ENCODE measurements at places on chromosomes 3 and 15.

GRCh38 chr3:122577409-122578031 is at the start of gene PARP15:
Gene PARP15 (plus strand): TSS chr3:122577650. CDS start chr3:122577668, 18 bp downstream.
- DNase-seq = no peak

GRCh38 chr15:39786447-39787056 is 3.9 kb upstream of the FSIP1 start:
- peak; percentile 65 for DNase-seq

- DNase-seq = no peak
These were observed 172.9 kb downstream of the EDEM1 start for GRCh38 chr3:5360453-5360852.

- DNase-seq = no peak
These were observed 36.4 kb downstream of the CFAP100 start for GRCh38 chr3:126431103-126431534.

GRCh38 chr3:161274691-161275298 is 53.7 kb downstream of the NMD3 start:
- DNase-seq = peak; percentile 66

DNA sequence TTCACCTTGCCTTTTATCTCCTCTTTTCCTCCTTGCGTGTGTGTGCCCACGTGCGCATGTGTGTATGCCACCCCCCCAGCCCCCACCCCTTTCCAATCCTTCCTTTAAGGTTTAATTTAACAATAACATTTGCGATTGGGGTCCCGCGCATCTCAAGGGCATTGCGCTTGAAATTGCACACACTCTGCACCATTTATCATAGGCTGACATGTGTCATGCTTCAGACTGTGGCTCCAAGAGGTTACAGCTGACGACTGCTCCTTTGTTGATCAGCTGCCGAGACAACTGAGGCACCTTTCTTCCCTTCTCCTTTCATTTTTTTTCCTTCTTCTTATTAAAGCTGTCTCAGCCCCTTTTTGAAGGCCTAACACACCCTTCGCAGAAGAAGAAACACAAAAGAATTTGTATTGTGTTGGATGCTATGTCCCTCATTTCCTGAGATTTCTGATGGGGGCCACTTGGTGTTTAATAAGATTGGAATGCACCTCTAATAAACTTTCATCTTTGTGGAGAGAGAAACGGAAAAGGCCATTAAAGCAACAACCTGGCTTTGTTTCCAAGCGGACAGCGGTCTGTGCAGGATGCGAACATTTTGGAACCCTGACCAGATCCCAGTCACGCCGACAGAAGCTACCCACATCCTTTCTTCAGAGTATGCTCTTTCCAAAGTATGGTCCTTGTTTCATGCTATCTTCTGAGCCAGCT is 470.1 kb downstream of the MCTP2 start:
- DNase-seq = no peak

- DNase-seq = no peak
These were observed 19.8 kb downstream of the ST8SIA2 start for GRCh38 chr15:92413510-92413909.

DNA sequence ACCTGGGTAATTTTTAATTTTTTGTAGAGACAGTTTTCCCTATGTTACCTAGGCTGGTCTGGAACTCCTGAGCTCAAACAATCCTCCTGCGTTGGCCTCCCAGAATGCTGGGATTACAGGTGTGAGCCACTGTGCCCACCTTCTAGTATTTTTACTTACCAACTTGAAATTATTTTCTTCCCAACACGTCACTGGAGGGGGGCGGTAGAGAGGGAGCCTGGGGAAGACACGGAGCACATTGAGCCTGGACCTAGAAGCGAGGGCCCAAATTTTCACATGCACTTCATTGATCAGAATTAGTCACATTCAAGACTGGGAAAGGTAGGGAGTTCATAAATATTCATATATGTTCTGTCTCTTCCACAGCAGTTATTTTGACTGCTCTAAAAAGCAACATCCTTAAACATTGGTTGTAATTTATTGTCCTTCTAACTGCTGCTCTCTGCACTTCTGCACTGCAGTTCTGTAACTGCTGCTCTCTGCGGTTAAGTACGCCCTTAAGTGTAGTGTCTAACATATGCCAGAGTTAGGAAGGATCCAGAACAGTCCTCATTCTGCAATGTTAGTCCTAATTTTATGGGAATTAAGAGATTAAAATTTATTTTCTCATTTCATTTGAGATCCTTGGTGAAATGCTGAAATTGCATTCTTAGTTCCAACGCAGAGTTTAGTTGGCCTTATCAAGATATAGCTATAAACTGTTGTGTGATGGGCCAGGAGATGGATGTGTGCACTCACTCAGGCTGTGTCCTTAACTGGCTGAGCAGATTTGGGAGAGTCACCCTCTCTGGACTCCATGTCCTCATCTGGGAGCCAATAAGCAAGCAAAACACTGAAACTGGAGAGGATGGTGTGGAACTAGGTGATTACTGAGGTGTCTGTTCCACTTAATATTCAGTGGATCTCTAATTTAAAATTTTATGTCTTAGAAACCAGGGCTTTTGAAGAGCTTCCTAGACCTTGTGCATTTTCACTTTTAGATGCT is 98.2 kb downstream of the STRIT1 start:
- no peak for DNase-seq

GRCh38 chr3:66567077-66567476 is 66.3 kb upstream of the LRIG1 start:
- no peak for DNase-seq

DNA sequence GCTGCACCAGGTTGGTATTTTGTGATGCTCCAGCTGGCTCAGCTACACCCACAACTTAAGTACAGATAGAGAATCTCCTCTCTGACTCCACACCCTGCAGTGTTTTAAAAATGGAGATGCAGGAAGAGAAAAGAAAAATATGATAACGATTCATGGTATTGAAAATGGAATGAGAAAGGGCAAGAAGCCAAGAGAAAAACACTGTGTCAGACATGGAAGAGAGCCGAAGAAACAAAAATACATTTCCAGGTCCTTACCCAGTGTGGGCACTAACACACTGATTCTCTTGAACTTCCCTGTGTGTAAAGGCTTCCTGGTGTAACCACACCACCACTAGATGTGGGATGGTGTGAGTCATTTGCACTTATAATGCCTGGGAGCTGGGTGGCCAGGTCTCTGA is 93.1 kb downstream of the GMPS start:
- DNase-seq = no peak

- DNase-seq = peak; percentile 58
These were observed 9.3 kb downstream of the VEPH1 start for GRCh38 chr3:157493627-157494550.

DNA sequence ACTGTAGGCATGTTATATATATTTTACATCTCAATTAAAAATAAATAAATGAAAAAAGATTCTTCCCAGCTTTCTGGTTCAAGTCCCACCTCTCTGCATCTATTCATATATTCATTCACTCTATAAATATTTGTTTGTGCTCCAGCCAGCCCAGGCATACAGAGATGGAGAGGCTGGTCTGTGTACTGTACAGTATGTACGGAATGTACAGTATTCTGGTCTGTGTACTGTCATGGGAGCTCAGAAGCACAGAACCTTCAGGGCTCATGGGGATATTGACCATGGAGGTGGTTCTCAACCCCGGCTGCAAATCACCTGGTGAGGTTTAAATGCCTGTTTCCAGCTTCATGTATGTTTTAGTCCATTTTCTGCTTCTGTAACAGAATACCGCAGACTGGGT is 13.8 kb downstream of the CORO2B start:
- DNase-seq = no peak

DNA sequence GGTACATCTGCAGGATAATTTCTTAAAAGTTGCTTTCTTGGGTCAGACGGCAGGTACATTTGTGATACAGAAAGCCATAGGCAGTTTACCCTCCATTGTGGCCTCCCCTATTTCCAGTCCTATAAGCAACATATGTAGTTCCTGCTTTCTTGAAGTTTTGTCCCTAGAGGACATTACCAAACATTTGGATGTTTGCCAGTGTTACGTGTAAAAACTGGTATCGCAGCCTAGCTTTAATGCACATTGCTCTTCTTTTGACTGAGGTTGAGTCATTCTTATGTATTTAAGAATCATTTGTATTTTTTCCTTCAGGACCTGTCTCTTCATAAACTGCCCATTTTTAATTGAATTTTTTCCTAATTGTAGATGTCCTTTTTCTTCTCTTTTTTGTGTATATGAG is 114.3 kb downstream of the DIPK2A start:
- DNase-seq = peak; percentile 95

GRCh38 chr3:159761848-159762635 is 226.6 kb upstream of the IL12A start:
- DNase-seq = peak; percentile 38

GRCh38 chr3:44342176-44342790 is 3.7 kb downstream of the TCAIM start:
- DNase-seq = no peak

DNA sequence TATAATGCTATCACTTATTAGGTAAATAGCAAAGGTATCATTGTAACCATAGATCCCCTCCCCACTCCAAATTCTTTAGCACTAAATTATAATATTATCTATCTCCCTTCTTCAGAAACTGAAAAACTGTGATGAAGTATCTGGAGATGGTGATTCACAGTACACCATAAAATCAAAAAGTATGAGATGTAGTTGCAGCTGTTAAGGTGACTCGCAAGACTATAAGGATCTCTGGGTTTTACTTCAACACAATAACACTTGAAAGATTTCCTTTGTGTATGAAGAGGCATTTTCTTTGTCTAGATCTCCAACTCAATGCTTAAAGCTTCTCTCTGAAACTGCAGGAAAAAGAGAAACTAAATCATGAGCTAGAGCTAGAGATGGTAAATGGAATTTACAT is 46.9 kb downstream of the IFT57 start:
- DNase-seq = peak; percentile 16

DNA sequence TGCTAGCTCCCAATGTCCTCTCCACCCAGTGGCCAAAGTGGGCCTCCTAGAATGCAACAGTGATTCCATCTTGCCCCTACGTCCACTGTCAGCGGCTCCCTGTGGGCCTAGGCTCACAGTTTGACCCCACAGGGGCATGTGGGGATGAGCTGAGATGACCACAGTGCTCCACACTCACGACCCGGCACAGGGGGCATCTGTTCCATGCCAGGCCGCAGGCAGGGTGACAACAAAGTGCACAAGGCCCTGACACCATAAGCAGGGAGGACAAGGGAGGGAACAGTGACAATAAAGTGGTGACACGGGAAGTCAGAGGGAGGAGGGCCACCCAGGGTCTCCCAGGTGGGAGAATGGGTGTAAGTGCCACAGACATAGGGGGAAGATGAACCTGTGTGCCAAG is 5.1 kb upstream of the PLXNA1 start:
- DNase-seq = no peak

DNA sequence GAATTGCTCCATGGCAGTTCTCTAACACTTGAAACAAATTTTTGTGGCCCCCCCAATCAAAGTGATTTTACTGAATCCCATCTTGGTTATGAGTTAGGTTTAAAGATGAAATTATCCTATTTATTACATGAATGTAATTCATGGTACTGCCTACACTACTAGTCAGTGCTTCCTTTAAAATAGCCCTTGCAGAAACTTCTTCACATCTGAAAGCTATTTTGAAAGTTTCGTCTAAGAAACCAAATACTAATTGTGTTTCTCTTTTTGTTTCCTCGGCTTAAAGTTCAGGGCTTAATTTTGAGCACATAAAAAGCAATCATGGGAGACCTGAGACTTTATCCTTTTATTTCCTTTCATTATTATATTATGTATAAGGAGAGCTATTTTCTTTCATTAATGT is 72.1 kb downstream of the PLOD2 start:
- no peak for DNase-seq

- DNase-seq = no peak
These were observed 120.3 kb downstream of the AKAP13 start for GRCh38 chr15:85500729-85501128.

DNA sequence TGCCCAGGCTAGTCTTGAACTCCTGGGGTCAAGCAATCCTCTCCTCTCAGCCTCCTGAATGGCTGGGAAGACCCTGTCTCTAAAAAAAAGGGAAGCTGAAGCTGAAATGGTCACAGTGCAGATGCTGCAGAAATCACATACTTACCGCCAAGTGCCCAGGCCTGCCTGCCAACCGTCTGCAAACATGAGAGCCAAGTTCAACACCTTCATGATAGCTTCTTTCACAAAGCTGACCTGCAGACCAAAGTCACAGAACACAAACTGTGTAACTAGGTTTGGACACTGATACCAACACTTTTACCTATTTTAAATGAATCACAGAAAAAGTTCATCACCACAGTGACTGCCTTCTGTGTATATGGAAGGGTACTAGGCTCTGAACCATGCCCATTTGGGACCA is 22.8 kb upstream of the CYFIP1 start:
- no peak for DNase-seq

- DNase-seq = no peak
These were observed 17.5 kb upstream of the ALPK3 start for GRCh38 chr15:84799511-84800187.

DNA sequence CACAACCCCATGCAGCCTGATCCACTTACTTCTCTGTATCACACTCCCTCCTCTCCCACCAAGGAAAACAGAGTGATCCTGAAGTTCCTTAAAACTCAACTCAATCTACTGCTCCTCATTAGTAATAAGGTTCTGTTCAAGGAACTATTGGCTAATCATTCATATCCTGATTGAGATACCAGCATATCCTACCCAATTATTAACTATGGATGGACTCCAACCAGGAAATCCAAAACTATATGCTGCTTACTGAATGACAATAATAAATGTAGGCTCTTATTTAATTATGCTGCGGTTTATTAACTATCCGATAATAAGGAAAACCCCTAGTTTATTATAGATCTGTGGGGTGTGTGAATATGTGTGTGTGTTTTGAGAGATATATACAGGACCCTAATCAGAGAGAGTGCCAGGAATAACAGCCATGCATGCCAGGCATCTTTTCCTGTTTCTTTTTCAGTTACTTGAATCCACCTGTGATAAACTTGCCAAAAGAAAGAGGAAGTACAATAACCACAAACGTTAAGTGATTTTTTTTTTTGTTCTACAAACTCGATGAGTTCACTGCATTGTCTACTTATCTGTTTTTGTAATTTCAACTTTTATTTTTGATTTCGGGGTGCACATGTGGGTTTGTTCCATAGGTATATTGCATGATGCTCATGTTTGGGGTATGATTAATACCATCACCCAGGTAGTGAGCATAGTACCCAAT is 1031.7 kb upstream of the CFAP20DC start:
- DNase-seq = no peak

DNA sequence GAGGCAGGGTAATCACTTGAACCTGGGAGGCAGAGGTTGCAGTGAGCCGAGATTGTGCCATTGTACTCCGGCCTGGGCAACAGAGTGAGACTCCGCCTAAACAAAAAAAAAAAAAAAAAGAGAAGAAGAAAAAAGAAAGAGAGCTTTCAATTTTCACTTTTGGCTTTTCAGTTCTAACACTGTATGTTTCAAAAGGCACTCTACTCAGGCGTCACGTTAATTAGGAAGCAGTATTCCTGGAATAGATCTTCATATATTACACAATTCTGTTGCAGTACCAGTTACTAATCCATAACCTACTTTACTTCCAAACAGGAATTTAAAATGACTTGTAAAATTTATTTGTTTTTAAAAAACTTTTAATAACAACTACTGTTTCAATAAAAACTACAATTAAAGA is 131.7 kb upstream of the PLXND1 start:
- DNase-seq = no peak

DNA sequence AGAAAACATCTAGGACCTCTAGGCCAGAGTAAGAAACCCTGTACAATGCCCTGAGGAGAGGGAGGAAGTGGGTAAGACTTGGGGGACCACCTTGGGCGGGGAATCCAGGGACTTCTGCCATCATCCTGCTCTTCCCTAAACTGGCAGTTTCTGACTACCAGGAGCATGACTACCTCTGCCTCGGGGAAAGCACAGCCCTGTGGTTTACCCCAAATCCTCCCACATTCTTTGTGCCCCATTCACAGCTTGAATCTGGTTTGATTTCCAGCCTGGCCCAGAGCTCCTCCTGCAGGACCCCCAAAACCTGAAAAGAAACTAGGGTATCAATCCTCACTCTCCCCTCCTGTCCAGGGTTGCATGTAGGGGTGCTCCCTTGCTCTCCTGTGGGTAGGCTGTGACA is 4.7 kb downstream of the C3orf18 start:
- DNase-seq = peak; percentile 86

Measured in epithelial cell of esophagus (primary cell).